ENCODE measurements at places on chromosomes 5 and 9.
A peak's percentile ranks its signal among the peaks of the same experiment; 100 is the strongest.

DNA sequence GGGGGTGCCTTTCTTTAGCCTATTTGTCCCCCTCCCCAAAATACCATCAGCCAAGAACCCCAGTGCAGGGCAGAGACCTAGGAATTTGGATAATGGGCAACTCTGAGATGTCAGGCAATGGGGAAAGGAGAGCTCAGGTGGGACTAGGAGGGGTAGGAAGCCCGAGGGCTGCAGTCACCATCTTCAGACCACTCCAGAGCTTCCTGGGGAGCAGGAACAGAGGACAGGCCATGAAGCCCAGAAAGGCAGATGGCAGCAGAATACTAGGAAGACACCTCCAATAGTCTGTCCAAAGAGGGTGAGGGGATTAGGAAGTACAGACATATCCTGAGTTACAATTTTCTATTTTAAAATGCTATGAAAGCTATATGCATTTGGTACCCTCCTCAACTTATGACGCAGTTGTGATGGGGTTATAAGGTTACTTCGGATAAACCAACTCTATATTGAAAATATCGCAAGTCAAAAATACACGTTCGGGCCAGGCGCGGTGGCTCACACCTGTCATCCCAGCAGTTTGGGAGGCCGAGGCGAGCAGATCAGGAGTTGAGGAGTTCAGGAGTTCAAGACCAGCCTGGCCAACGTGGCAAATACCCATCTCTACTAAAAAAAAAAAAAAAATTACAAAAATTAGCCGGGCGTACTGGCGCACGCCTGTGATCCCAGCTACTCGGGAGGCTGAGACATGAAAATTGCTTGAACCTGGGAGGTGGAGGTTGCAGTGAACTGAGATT lies 34.6 kb upstream of the IL17B start:
- H3K36me3 ChIP-seq = no peaks in the 10 kb centered on the region
- no peaks in the 10 kb centered on the region for H3K4me1 ChIP-seq
- H3K27ac ChIP-seq = no peak overlapping the region
- no peak overlapping the region for H3K4me3 ChIP-seq
- no peak for DNase-seq

GRCh38 chr5:153101235-153102180 lies 389.0 kb upstream of the GRIA1 start:
- DNase-seq = no peak
- H3K36me3 ChIP-seq = no peaks in the 10 kb centered on the region
- H3K27me3 ChIP-seq = no peaks in the 10 kb centered on the region
- H3K4me3 ChIP-seq = no peak overlapping the region
- H3K27ac ChIP-seq = no peak overlapping the region
- H3K4me1 ChIP-seq = no peaks in the 10 kb centered on the region

- no peak overlapping the region for H3K4me3 ChIP-seq
- no peaks in the 10 kb centered on the region for H3K27me3 ChIP-seq
- H3K27ac ChIP-seq = peak overlapping the region; percentile 16
- DNase-seq = no peak
- H3K36me3 ChIP-seq = peaks cover 38% of the 10 kb centered on the region
- peaks cover 53% of the 10 kb centered on the region for H3K4me1 ChIP-seq
Observed at GRCh38 chr9:127908660-127908926, 8.2 kb downstream of the ST6GALNAC4 start.

- no peak overlapping the region for H3K4me3 ChIP-seq
- no peak overlapping the region for H3K27ac ChIP-seq
- H3K4me1 ChIP-seq = peaks cover 17% of the 10 kb centered on the region
- H3K27me3 ChIP-seq = peaks cover 6% of the 10 kb centered on the region
- no peaks in the 10 kb centered on the region for H3K36me3 ChIP-seq
Observed at GRCh38 chr5:96562614-96563013, 99.6 kb upstream of the CAST start.

- no peaks in the 10 kb centered on the region for H3K27me3 ChIP-seq
- H3K36me3 ChIP-seq = peaks cover 28% of the 10 kb centered on the region
- no peaks in the 10 kb centered on the region for H3K4me1 ChIP-seq
- no peak overlapping the region for H3K4me3 ChIP-seq
- no peak for DNase-seq
Observed at GRCh38 chr5:78162253-78162862, 132.1 kb downstream of the AP3B1 start.

DNA sequence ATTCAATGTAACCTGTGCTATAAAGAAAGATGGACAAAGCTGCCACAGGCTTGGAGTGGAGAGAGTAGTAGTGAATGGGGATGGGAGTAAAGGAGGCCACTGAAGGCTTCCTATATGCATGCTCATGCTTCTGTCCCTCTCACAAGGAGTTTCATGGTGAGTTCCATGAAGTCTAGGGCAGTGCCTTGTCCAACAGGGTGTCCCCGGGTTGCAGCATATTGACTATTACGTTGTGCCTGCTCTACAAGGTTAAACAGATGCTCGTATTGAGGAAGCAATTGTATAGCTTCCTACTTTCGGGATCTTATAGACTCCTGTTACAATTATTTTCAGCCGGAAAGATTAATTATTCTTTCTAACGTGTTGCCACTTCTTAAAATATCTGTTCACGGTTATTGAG lies 129.1 kb upstream of the PIK3R1 start:
- no peak overlapping the region for H3K27ac ChIP-seq
- H3K36me3 ChIP-seq = no peaks in the 10 kb centered on the region
- H3K4me3 ChIP-seq = no peak overlapping the region
- no peaks in the 10 kb centered on the region for H3K4me1 ChIP-seq
- DNase-seq = no peak
- H3K27me3 ChIP-seq = peaks cover 5% of the 10 kb centered on the region

DNA sequence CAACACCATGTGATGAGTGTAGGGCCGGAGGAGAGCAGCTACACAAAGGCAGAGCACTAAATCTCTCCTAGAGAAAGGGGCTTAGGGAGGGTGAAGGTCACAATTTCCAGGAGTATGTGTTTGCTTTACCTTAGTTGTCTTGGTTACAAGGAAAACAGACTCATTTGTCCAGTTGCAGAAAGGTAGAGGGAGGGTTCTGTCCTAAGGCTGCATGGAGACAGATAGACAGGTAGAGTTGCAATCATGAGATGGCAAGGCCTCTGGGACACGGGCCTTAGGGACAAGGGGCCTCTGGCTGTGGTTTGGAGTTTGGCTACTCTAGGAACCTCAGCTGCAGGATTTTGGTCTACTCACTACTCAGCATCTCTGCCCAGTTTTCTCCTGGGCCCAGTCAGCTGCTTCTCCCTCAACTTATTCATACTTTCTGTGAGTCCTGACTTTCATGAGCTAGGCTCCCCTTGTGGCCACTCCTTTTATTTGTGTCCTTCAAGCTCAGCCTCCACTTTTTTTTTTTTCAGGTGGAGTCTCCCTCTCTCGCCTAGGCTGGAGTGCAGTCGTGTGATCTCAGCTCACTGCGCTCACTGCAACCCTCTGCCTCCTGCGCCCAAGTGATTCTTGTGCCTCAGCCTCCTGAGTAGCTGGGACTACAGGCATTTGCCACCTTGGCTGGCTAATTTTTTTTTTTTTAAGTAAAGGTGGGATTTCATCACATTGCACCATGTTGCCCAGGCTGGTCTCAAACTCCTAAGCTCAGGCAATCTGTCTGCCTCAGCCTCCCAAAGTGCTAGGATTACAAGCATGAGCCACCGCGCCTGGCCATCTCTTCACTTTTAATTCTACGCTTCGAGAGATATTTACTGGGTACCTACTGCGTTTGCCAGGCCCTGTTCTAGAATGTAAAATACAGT lies 76.6 kb downstream of the PTPDC1 start:
- no peak overlapping the region for H3K27ac ChIP-seq
- DNase-seq = no peak
- H3K27me3 ChIP-seq = no peaks in the 10 kb centered on the region
- no peak overlapping the region for H3K4me3 ChIP-seq
- H3K36me3 ChIP-seq = no peaks in the 10 kb centered on the region

DNA sequence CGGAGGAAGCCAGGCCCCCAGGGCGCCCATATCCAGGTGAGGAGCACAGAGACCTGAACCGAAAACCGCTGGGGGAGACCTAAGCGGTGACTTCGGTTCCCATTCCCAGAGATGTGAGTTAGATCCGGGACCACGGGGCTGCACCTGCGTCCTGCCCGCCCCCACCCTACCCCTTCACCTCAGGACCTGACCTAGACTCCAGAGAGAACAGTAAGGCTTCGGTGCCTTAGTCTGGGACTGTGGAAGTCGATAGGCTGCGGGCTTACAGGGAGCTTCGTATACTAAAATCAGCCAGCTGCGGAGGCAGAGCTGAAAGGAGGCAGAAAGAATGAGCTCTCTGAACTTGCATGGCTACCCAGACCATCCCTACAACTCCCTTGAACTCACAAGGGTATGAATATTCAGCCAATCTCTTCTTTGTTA lies 518 bp upstream of the FAM13B start:
- no peak for DNase-seq
- no peaks in the 10 kb centered on the region for H3K27me3 ChIP-seq
- H3K36me3 ChIP-seq = peaks cover 21% of the 10 kb centered on the region
- H3K4me1 ChIP-seq = peaks cover 62% of the 10 kb centered on the region
- H3K4me3 ChIP-seq = peak overlapping the region; percentile 90

- DNase-seq = no peak
- no peak overlapping the region for H3K4me3 ChIP-seq
- no peak overlapping the region for H3K27ac ChIP-seq
- H3K4me1 ChIP-seq = no peaks in the 10 kb centered on the region
- H3K36me3 ChIP-seq = no peaks in the 10 kb centered on the region
Observed at GRCh38 chr9:8534828-8535227, 735.2 kb upstream of the DMAC1 start.

- H3K27ac ChIP-seq = no peak overlapping the region
- DNase-seq = no peak
- no peak overlapping the region for H3K4me3 ChIP-seq
- no peaks in the 10 kb centered on the region for H3K27me3 ChIP-seq
Observed at GRCh38 chr5:100423330-100423729, 111.8 kb upstream of the FAM174A start.

DNA sequence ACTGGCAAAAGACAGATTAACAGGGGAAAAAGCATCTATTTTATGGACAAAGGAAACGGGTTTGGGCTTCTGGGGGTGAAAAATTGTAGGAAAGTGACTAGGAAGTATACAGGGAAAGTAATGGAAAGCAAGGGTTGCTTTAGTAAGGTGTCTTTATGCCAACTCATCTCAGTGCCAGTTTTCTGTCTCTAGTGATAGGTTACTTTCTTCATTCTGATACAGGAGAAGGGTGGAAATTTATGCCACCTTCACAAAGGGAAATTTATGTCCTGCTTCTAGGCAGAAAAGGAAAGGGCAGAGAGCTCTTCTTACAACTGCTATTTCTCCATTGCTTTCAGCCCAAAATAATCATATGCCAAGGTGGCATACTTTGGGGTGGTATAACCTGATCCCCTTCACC lies 20.1 kb upstream of the ERMP1 start:
- DNase-seq = no peak
- H3K36me3 ChIP-seq = peaks cover 34% of the 10 kb centered on the region
- H3K4me3 ChIP-seq = no peak overlapping the region

DNA sequence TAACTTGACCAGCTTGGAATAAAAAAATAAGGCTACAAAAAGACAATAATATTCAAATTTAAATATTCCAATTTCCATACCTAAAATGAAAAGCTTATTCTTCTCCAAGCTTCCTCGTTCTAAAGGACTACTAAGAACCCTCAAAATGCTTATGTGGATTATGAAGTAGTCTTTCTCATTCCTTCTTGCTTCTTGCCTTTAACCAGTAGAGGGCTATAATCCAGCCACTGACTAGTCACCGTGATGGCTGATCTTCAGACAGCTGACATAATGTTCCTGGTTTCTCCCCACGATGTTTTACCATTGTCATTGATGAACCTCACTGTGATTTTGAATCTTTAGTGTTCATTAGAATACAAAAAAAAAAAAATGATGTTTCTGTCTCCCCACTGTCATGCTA lies 515.3 kb downstream of the TLE1 start:
- DNase-seq = no peak
- no peak overlapping the region for H3K4me3 ChIP-seq
- H3K36me3 ChIP-seq = no peaks in the 10 kb centered on the region
- H3K27me3 ChIP-seq = no peaks in the 10 kb centered on the region

DNA sequence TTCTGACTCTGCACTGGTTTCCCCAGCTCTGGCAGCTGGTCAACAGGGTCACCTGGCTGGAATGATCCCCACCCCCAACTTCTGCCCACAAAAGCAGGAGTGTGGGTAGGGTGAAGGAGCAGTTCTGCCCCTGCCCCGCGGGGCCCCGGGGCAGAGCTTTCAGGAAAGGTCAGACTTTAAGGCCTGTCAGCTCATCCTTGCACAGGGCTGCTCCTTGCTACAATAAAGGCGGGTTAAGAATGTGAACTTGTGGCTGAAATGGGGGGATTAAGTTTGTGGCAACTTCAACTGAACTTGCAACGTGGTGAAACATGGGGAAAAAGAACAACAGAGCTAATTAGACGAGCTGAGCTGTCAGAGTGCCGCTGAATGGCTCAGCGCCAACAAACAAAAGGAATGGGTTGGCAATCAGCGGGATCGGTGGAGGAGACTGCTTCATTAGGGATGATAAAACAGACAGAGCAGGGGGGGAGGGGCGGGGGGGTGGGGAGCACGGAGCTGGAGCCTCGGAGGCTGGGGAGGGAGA lies 50.8 kb downstream of the CRB2 start:
- no peak overlapping the region for H3K27ac ChIP-seq
- no peak overlapping the region for H3K4me3 ChIP-seq
- H3K4me1 ChIP-seq = no peaks in the 10 kb centered on the region
- no peaks in the 10 kb centered on the region for H3K27me3 ChIP-seq
- DNase-seq = no peak

GRCh38 chr5:106940986-106941385 lies 729.8 kb downstream of the EFNA5 start:
- DNase-seq = no peak
- H3K27me3 ChIP-seq = no peaks in the 10 kb centered on the region
- no peaks in the 10 kb centered on the region for H3K36me3 ChIP-seq
- no peak overlapping the region for H3K27ac ChIP-seq
- no peak overlapping the region for H3K4me3 ChIP-seq

DNA sequence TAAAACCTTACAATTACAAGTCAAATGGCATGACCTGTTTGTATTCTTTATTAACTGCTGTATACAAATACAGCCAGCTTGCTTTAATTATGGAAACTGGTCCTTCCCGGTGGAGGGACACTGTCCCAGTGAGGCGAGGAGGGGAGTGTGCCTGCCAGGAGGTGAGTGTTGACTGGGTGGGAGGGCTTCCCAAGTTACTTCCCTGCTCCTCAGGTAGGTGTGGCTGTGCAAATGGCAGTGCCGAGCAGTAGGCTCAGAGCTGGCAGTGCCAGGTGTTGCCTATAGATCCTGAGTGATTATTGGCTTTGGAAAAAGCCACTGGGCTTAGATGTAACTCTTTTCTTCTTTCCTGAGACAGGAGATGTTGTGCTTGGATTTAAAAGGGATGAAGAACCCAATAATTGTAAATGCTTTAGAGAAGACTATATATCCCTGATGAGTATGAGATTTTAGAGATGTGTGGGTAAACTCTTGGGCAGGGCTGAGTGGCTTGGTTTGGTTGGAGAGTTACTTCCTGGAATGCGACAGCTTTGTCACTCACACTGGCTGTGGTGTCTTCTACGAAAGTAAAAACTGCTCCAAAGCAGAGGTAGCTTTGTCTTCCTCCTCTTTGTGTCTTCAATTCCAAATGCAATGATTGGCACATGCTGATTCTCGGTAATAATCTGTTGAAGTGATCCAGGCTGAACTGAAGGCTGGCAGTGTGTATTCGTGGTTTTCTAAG lies 43.7 kb downstream of the GLRX start:
- no peaks in the 10 kb centered on the region for H3K36me3 ChIP-seq
- H3K4me3 ChIP-seq = no peak overlapping the region
- peaks cover under 1% of the 10 kb centered on the region for H3K27me3 ChIP-seq
- DNase-seq = no peak

Data from activated CD4-positive, alpha-beta memory T cell treated with anti-CD3 and anti-CD28 coated beads, Interleukin-2, amount 10 ng/mL, durations not matched to agents 7 days and 5 days (primary cell).